CD4-positive, alpha-beta memory T cell (primary cell): ENCODE measurements at places on chromosomes 4 and X. TPM values are rescaled to one million over a fixed set of nuclear protein-coding genes. Genes with fewer than 3 reads are reported as not detected.

IGFBP7 gene
- total RNA-seq: not detected

GABRQ gene
- total RNA-seq: not detected

PRRG3 gene
- total RNA-seq: not detected

TIGD2 gene
- 7.1 TPM for total RNA-seq

PFKFB1 gene
- total RNA-seq: 0.78 TPM

HTR2C gene
- total RNA-seq: not detected

TSPAN6 gene
- 1.2 TPM for total RNA-seq

ESX1 gene
- total RNA-seq: not detected

MXRA5 gene
- not detected for total RNA-seq
